ENCODE measurements at places on chromosomes 3 and 15.

DNA sequence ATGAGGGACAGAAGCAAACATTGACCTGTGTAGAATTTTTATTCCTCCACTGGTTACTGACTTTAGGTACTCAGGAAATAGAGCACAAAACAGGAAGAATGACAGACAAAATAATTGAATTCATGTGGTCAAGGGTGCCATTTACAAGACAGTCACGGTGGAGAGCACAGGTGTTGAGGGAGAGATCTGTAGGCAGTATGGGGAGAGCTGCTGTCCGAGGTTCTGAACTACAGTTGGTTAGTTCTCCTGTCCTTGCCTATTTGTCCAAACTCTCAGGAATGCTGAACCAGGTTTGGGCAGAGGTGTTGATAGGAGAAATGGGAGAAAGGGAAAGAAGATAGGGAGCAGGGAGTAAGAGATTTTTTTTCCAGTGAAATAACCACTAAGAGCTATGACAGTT lies 178.5 kb upstream of the ZBTB20 start:
- no peak for DNase-seq

DNA sequence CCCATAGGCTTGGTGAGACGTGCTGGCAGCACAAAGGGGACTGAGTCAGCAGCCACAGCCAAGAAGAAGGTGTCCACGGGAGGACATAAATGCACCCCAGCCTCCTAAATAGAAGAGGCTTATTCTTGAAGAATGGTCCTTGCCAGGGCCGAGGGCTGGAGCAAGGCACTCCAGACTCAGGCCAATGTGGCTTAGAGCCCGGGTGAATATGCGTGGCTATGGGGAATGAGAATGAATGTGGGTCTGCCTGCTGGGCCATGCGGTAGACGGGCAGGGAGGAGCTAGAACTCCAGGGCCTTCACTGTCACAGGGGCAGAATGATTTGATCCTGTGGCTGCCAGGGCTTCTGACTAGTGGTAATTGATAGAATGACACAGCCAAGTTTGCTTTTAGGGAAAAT lies 34.0 kb downstream of the DHX30 start:
- DNase-seq = no peak

- DNase-seq = no peak
These were observed 49.1 kb upstream of the KLF13 start for GRCh38 chr15:31277335-31278060.

GRCh38 chr3:153746211-153746610 lies 375.0 kb upstream of the ARHGEF26 start:
- no peak for DNase-seq

- DNase-seq = no peak
These were observed 1312.6 kb downstream of the ROBO1 start for GRCh38 chr3:78455166-78455565.

DNA sequence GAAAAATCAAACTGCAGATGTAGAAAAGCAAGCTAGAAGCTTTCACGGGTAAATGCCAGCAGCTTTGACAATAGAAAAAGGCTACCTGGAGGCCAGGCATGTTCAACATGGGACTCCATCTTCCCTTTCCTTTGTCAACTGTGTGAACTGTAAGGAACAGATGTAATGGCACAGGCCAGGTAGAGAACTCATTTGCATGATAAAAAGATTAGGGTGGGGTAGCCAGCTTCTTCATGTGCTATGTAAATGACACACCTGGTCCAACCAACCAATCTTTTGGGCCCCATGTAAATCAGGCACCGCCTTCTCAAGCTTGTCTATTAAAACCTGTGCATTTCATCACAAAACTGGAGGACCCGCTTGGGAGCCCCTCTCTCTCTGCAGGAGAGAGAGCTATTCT lies 686.5 kb upstream of the GOLIM4 start:
- no peak for DNase-seq

- DNase-seq = no peak
These were observed 17.5 kb downstream of the PLEKHO2 start for GRCh38 chr15:64859226-64859625.

DNA sequence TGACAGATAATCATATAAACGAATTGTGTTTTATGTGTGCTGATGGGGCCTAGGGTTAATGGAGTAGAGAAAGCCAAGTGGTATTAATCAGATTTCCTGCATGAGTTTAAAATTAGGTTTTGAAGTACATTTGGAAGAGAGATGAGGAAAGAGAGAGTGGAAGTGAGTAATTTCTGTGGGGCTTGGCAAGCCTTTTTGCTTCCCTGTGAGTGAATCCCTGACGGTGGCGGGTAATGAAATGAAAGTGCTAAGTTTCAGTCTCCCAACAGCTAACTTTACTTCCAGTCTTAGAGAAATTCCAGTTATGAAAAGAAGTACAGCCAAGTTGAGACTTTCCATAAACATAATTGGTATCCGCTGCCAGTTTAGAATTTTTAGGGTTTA lies 139.4 kb downstream of the BBX start:
- DNase-seq = no peak

- no peak for DNase-seq
These were observed 53.9 kb upstream of the NR2F2 start for GRCh38 chr15:96276438-96277210.

DNA sequence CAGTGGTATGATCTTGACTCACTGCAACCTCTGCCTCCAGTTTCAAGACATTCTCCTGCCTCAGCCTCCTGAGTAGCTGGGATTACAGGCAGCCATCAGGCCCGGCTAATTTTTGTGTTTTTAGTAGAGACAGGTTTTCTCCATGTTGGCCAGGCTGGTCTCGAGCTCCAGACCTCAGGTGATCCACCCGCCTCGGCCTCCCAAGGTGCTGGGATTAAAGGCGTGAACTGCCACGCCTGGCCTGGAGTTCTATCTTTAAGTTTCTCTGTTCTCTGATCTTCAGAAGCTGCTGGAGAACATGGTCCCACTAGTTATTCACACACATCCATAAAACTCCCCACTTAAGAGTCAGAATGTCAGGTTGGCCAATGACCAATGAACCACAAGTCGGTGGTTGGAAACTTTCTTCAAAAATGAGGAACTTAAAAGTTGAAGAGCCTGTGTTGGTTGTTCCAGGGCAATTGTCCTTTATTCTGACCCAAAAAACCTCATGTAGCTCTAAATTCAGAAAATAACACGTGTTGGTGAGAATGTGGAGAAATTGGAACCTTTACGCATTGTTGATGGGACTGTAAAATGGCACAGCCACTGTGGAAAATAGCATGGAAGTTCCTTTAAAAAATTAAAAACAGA lies 55.9 kb upstream of the PIK3CB start:
- no peak for DNase-seq

- DNase-seq = no peak
These were observed 42.9 kb downstream of the GALK2 start for GRCh38 chr15:49212897-49213296.

- no peak for DNase-seq
These were observed 67.8 kb upstream of the ITGA11 start for GRCh38 chr15:68499620-68500312.

DNA sequence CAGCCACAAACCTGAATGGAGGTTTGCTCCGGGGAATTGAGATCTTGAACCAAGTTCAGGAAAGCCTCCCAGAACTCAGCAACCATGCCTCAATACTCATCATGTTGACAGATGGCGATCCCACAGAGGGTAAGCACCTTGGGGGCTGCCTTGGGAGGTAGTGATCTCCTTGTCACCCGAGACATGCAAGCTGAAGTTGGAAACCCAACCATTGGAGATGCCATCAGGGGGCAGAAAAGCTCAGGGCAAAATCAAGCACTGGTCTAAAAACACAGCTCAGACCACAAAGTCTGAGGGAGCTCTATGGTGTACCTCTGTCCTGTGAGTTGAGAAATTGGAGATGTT lies 5.8 kb downstream of the ITIH1 start:
- no peak for DNase-seq

GRCh38 chr3:143078883-143079282 lies 40.7 kb upstream of the CHST2 start:
- DNase-seq = no peak

- no peak for DNase-seq
These were observed 63.1 kb upstream of the NPHP3 start for GRCh38 chr3:132785292-132785691.

DNA sequence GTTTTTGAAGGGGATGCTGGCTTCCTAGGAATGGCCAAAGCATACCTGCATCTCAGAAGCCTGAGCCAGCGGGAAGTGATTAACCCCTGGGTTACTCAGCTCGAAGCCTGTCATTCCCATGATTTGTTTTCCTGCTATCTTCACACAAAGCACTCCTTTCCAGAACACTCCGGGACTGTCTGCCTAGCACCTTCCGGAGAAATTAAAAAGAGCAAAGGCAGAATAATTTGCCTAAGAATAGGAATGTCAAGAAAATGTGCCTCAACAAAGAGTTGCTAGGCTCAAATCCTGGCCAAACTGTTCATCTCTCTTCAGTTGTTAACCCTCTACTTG lies 34.1 kb downstream of the TPM1 start:
- DNase-seq = no peak

GRCh38 chr3:52724511-52724910 lies 18.6 kb downstream of the SPCS1 start:
- no peak for DNase-seq

DNA sequence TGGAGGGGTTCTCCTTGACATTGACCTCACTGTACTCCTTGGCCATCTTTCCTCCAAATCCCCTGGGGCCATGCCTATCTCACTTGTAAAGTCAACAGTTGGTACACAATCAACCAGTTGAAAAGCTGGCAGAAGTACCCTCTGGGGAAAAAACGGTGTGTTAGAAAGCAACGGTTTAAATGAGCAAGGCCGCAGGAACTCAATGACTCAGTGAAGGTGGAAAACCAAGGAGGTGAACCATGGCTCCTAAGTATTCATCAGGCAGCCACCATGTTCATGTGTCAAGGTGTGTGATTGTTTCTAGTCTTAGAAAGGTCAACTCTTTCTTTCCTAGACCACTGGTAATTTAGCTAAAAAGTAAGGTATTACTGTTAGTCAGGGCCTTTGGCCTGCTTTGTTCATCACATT lies 130.9 kb upstream of the SATB1 start:
- DNase-seq = no peak

DNA sequence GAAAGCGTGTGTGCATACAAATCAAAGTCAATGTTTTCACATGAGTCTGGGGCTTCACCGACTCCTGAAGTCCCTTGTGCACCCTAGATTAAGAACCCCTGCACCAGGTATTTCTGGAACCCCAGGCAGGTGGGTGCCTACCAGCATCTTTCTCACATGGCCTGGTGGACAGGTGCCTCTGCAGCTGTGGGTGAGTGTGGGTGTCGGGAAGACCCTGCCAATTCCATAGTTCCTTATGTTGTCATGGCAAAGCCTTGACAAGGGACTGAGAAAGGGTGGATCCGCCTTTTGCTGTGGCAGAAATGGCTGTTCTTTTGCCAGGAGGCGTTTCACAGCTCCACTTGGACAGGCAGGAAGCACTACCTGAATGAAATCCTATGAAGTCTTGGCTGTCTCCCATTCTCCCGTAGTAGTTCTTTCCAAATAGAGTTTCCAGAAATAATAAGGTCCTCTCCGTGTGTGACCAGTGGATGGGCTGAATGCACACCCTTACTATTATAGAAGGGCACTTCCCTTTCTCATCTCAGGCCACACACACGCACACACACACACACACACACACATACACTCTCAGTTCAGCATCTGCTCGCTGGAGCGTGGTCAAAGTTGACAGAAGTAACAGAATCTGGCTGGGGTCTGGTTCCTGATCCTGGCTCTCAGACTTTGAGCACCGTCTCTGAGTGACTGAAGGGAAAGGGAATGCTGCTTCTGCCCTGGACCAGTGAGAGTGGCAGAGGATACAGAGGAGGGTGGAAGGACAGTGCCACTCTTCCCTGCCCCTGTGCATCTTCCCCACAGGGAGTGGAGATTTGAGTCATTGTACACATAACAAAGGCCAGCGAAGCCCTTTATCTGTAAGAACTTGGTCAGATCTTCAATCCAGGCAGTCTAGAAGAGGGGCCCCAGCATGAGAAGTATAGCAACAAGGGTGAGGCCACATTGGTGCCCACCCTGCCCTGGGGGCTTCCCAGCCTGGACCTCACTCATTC lies 38.7 kb downstream of the PDIA5 start:
- no peak for DNase-seq

GRCh38 chr3:87811953-87812352 lies 246.9 kb downstream of the CGGBP1 start:
- no peak for DNase-seq

GRCh38 chr15:29476503-29477080 lies 207.0 kb upstream of the NSMCE3 start:
- no peak for DNase-seq

DNA sequence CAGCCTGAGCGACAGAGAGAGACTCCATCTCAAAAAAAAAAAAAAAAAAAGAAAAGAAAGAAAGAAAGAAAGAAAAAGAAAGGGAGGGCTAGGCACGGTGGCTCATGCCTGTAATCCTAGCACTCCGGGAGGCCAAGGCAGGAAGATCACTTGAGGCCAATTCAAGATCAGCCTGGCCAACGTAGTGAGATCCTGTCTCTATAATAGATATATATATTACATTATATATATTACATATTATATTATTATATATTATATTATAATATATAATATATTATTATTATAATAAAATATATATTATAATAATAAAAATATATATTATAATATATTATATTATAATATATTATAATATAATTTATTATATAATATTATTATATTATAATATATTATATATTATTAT lies 48.9 kb downstream of the PTPN9 start:
- DNase-seq = no peak

- no peak for DNase-seq
These were observed 168.5 kb upstream of the TBC1D5 start for GRCh38 chr3:17910922-17911321.

GRCh38 chr15:25093455-25094029 lies 138.8 kb downstream of the SNRPN start:
- DNase-seq = no peak

GRCh38 chr3:10738688-10739372 lies 77.2 kb upstream of the SLC6A11 start:
- no peak for DNase-seq

DNA sequence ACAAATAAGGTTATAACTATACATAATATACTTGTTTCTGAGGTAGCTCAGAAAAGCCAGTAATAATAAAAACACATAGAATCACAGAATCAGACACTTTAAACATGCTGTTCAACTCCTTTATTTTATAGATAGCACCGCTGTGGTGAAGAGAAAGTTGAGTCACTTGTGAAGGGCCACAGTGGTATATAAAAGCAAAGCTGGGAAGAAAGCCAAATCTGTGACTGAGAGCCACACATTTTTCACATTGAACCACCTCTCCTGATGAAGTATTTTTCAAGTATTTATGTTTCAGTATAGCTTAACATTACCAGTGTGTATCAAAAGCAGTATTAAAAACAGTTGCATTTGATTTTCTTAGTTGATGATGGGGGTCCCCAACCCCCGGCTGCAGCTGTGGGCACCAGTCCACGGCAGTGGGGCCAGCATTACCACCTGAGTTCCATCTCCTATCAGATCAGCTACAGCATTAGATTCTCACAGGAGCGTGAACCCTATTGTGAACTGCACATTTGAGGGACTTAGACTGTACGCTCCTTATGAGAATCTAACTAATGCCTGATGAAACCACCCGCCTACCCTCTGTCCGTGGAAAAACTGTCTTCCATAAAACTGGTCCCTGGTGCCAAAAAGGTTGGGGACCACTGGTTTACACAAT lies 46.2 kb downstream of the TBL1XR1 start:
- DNase-seq = peak; percentile 46

DNA sequence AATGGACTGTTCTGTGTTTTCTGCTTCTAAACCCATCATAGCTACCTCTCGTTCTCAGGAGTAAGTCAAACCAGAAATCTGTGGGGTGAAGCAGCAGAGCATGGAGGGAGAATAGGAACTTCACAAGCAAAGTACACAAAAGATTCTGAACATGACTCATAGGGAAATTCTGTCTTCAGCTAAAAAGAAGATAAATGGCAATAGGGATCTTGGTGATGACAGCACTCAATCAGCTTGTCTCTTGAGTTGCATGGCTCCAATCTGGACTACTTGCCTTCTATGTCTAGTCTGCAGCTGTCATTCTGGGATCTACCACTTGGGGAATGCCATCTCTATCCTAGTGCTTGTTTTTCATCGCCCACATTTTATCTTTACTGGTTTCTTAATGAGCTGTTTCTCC lies 13.5 kb upstream of the GRAMD1C start:
- no peak for DNase-seq
